NCI-H2081 treated with DMSO at 0.1 percent for 48 hours (cell line): ENCODE measurements at places on chromosomes 12 and 14.

DNA sequence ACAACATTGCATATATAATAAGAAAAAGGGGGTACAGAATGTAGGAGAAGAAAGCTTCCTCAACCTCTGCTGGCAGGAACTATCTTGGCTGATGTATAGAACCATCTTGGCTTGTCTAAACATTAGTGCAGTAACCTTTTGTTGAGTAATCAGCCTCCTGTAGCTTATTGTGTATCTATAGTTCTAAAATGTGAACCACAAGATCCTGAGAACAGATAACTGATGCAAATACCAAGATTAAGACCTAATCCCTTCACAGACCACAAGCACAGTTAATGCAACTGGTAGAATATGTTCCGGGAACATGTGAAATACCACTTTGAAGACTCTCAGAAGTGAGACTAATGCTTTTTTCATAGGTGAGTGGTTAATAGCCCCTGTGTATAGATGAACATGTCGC lies 50.7 kb upstream of the KCNC2 start:
- DNase-seq, result no peak

DNA sequence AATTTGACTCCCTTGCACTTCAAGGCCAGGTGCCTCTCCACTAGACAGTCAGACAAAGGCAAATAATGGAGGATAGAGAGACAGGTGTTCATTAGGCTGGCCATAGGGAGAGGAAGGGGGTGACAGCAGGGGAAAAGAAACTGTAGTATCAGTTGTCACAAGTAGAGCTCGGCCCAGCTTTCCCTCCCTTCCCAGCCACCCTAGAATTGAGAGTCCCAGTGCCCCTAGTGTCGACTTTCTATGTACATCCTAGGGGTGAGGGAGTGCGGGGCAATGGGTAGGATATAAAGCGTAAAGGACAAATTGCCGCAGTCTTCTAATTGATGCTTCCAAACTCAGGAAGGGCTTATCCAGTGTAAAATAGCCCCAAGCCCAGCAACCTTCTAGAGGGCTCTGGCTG lies 39.0 kb downstream of the BAZ2A start:
- DNase-seq, result peak; percentile 17

DNA sequence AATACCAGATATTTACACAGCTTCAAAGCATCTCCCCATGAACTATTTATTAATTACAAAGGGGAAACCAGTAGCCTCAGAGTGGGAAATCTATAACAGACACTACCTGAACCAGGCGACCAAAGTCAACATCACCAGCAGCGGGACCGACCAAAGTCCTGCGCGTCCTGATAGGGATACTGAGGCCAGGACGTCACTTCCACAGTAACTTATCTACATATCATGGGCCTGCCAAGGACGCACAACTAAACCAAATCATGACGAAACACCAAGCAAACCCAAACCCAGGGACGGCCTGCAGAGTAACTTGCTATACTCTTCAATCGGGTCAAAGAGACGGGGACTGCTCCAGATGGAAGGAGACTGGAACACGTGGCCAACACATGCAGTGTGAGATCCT lies 26.0 kb upstream of the RIMBP2 start:
- DNase-seq, result no peak

GRCh38 chr12:53752621-53753020 lies 842 bp upstream of the CISTR start:
- DNase-seq, result no peak

- DNase-seq, result no peak
Measured at GRCh38 chr12:119631930-119632678, 35.8 kb upstream of the PRKAB1 start.

GRCh38 chr14:51398898-51399297 lies 158.9 kb downstream of the TMX1 start:
- DNase-seq, result no peak

- no peak for DNase-seq
Measured at GRCh38 chr12:130583800-130584199, 132.3 kb downstream of the RIMBP2 start.

GRCh38 chr14:58793131-58793740 lies 155.5 kb downstream of the DACT1 start:
- DNase-seq, result no peak

GRCh38 chr12:51922762-51923505 lies 15.6 kb downstream of the ACVRL1 start:
- no peak for DNase-seq

DNA sequence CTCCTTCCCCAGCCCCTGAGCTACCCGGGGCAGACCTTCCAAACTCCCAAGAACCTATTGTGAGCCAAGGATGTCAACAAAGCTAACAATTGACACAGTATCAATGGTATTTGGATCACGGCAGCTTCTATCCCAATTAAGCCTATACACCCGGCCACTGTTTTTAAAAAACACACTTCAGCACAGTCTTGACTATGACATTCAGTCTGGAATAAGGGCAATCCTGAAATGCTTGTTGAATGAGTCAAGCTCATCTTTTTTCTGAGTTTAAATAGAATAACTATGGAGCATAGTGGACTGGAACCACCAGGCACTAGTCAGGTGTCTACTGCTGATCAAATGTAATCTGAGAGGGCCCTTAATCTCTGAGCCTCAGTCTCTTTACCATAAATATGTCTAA lies 5.7 kb downstream of the DENND5B start:
- DNase-seq, result no peak

- no peak for DNase-seq
Measured at GRCh38 chr12:32240831-32241230, 134.2 kb downstream of the BICD1 start.

- no peak for DNase-seq
Measured at GRCh38 chr12:121668750-121669520, 519 bp downstream of the MORN3 start.

DNA sequence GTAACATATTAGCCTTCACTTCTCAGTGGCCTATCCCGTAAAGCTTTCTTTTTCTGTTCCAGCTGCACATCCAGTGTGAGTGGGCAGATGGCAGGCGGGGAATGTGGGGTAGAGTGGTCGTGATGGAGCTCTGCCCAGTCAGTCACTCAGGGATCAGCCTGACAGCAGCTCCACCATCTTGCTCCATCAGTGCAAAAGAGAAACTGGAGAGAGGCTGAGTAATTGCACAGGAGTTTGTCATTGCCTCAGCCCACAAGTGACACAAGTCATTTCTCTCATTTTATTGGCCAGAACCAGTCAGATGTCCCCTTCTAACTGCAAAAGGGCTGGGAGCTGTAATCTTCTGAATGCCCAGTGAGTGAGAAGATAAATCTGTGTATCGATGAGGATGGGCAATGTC lies 66.5 kb downstream of the ATP23 start:
- no peak for DNase-seq

DNA sequence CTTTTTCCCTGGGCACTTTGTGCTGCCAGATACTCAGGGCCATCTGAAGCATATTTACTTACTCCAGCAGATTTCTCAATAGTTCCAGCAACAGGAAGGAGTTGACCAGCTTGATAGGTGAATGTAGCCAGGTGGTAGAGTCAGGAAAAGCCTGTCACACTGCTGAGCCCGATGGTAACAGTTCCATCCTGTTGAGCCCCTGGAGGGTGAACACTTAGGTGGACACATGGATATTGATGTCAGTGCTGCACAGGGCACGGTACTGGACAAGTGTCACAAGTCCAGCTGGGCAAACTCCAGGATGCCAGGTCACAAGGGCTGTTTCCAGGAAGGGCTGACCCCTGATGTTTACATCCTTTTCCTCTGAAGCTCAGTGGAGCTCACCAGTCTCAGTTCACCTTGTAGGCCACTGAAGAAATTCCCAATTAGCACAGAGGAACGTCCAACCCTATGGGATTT lies 2.3 kb upstream of the SMOC1 start:
- no peak for DNase-seq

DNA sequence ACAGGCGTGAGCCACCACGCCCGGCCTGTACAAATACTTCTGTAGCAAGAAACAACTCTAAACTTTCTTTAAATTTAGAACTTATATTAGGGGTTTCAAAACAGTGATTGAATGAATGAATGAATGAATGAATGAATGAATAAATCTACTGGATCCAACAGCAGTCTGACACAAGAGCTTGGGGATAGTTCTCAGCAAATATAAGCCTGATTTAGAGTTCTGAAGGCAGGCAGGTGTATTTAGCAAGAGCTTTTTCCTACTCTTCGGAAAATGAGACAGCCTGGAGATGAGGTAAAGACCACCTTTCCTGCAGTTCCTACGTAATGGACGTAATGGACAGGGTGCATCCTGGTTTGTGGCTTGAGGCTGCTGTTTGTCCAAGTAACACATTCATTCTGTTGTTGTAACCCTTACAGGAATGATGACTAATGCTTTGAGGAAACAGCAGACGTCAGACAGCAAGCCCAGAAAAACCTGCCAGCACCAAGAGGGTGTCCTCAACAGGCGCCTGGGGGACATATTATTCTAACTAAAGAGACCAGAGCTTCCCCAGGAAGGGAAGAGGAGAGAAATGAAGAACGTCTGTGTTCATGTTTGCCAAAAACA lies 277.4 kb upstream of the SOX5 start:
- DNase-seq, result no peak

- no peak for DNase-seq
Measured at GRCh38 chr12:24770334-24770733, 178.6 kb downstream of the BCAT1 start.

DNA sequence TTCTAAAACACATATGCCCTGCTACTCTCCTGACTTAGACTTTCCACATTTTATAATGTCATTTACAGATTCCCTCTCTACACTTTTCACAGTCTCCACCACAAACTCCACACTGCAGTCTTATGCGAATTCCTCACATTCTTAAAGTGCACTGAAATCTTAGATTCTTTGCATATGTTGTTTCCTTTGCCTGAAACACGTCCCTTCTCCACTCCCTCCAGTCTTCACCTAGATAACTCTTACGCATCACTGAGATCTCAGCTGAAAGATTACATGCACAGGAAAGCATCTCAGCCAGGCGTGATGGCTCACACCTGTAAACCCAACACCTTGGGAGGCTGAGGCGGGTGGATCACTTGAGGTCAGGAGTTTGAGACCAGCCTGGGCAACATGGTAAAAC lies 3.8 kb upstream of the ARHGAP9 start:
- DNase-seq, result no peak

GRCh38 chr14:101119830-101120571 lies 216.5 kb upstream of the RTL1 start:
- DNase-seq, result no peak

GRCh38 chr12:40829738-40830144 lies 137.5 kb downstream of the CNTN1 start:
- DNase-seq, result no peak

DNA sequence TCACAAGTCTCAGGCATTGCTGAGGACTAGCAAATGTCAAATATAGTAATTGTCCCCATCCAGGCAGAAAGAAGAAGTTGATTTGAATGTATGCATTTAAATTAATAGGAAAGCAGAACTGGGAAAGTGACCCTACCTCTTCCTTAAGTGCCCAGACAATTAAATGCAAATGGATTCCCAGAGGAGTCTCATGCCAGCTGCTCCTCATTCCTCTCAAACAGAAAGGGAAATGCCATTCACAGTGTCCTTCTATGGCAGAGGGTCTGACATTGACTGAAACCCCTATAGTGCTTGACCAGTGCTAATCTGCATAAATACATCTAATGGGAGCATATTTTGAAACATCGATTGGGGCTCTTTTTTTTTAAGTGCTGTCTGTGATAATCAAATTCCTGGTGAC lies 292.4 kb upstream of the SEL1L start:
- no peak for DNase-seq

DNA sequence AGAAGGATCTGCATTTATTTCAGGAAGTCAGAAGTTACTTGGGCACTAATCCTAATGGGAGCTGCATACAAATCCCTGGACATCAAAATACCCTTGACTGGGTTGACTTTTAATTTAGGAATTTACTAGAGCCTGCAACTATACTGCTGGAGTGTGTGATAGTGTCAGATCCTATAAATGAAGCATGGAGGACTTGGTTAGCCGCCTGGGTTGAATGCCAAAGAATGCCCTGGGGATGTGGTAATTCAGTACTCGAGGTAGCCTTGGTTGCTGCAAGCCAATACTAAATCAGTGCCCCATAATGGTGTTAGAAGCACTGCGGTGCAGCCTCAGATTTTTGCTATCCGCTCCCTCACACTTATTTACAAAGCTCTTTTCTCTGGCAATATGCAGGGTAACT lies 184.9 kb downstream of the CAPZA3 start:
- no peak for DNase-seq

DNA sequence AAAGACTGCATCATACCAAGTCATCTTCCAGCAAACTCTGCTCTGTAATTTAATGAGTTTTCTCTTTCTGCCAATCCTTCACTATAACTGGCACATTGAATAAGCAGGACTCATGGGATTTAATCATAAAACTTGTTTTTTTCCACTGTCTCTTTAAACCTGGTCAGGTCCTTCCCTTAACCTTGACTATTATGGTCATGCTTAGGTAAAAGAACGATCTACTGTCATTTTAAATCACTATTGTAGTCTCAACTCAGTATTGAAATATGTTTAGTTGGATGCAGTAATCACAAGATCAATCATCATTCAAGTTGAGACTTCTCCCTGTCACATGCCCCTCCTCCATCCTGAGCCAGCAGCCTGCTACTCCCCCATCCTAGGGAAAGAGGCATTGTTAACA lies 56.1 kb downstream of the SLC35F4 start:
- DNase-seq, result no peak

DNA sequence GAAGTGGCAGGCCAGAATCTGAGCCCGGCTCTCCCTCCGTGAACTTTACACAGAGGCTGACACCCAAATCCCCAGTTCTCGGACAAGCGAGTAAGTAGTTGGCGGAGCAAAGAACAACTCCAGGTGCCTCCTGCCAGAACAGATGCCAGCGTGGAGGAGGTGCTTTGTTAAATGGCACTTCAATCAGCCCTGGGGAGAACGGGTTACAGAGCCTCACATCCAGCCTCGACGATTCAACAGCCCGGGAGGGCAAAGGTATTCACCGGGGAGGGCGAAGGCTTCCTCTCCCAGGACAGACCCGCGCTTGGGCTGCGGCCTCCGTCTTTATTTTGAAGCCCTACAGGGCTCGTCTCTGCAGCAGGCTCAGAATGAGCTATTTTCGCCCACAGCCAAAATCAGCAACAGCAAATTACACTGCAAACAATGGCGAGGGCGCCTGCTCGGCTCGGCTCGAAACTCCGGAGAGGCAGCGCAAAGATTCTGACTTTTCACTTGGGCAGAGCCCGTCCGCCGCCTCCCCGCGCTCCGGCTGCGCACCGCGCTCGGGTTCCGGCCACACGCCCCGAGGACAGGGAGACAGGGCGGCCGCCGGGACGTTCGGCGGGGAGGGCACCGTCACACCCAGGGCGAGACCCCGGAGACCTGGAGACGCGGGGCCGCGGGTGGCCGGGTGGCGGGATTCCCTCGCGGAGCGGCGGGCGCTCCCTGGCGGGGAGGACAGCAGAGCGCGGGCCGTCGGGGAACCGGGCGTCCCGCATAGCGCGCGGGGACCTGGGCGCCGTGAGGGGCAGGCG lies 811 bp downstream of the TMCC3 start:
- no peak for DNase-seq

GRCh38 chr12:57048423-57049118 lies 1.4 kb downstream of the MYO1A start:
- DNase-seq, result no peak

GRCh38 chr12:132380641-132381040 lies 51.3 kb upstream of the GALNT9 start:
- no peak for DNase-seq

DNA sequence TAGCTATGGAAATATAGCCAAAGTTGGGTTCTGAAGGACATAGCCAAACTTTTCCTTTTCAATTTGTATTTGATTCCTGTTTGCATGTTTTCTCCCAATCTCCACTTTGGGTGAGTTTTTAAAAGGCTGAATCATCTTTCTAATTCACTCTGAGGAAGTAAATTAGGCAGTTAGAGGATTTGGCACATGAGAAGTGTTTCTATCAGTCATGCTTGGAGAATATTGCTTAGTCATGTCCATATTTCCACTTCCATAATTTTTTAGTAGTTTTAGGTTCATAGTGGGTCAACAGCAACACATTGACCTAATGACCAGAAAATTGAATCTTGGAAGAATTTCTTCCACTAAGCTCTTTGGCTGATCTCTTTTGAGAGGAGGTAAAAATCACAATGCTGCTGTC lies 21.8 kb downstream of the IRAK3 start:
- DNase-seq, result no peak
